ENCODE measurements at places on chromosomes 11 and 22.

DNA sequence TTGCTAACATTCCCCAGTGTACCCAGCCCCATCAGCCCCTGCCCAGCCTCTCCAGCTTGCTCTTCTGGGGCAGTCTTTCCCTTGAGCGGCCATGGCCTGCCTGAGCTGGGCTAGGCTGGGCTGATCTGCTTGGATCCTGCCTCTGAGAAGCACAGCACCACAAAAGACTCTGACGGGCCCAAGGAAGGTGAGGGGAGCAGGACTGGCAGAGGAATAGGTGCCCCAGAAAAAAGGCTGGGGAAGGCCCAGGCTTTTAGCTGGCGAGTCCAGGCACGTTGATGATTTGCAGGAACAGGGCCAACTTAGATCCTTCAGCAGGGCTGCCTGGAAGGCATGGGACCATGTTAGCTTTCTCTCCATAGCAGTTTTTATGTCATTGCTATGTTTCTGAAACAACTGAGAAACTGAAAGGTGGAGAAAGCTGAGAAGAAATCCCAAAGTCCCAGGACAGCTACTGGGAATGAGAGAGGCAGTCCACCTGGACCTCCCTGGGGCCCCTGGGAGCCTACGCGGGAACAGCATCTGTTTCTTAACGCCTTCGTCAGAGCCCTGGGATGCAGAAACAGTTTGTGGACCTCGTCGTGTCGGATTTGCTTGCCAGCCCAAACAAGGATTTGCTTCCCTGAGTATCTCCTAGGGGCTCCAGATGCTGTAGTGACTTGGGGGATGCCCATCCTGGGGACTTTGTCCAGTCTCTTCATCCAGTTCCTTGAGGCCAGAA, 24.4 kb upstream of the FXYD6 start:
- no peak for DNase-seq

DNA sequence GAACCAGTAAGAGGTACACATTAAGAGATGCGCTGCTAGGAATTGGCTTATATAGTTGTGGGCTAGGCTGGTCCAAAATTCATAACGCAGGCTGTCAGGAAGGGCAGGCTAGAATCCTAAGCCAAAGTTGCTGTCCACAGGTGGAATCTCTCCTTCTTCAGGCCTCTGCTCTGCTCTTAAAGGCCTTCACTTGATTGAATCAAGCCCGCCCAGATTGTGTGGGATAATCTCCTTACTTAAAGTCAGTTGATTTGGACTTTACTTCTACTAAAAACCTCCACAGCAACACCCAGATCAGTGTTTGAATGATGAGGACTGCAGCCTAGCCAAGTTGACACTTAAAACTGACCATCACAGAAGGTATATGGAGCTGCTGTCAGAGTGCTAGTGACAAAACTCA, 68.8 kb downstream of the LRRC32 start:
- DNase-seq, result no peak

DNA sequence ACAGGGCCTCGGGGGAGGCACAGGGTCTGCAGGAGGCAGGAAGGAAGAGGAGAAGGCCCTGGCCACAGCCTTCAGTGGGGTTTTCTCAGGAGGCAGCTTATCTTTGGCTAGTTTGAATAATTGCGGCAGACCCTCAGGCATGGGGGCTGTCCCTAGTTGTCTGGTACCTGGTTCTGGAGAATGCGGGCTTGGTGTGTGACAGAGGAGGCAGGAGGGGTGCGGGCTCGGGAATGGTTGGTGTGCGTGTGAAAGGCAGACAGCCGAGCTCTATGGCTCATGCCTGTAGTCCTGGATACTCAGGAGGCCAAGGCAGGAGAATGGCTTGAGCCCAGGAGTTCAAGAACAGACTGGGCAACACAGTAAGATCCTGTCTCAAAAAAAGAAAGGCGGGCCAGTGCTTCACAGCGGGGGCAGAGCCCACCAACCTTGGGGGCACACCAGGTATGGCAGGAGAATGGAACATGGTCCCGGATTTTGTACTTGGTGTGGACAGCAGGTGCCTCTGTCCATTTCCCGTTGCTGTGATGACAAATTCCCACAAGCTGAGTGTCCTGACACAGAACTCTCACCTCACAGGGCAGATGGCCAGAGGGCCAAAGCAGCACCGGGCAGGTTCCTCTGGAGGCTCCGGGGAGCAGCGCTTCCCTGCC, 640.6 kb downstream of the TBC1D22A start:
- DNase-seq, result no peak

DNA sequence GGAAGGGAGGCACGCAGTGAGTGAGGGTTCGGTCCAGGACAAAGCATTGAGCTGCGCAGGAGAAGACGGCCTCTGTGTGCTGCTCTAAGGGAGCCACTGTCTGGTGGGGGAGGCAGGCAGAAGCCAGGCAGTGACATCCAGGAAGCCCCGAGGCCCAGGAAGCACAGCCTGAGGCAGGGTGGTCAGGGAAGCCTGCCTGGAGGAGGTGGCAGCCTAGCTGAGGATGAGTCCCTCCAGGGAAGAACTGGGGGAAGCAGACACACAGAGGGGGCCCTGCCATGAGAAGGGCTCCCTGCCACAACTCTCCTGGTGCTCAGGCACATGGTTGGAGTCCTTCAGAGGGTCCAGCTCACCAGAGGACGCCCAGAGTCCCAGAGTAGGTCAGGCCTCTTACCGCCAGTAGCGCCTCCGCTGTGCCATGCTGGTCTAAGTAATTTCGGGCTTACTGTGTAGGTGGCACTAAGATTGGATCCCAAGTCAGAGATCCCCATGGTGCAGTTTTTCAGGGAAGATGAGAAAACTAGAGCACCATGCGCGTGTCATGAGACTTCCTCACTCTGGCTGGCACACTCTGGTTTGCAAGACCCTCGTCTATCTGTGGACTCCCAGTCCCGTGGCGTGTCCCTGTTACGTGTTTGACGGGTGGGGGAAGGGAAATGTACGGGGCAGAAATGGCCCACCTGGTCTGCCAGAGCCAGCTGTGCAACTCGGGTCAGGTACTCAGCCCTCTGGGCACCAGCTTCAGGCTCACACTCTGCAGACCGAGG, 887.2 kb downstream of the BRD1 start:
- no peak for DNase-seq

DNA sequence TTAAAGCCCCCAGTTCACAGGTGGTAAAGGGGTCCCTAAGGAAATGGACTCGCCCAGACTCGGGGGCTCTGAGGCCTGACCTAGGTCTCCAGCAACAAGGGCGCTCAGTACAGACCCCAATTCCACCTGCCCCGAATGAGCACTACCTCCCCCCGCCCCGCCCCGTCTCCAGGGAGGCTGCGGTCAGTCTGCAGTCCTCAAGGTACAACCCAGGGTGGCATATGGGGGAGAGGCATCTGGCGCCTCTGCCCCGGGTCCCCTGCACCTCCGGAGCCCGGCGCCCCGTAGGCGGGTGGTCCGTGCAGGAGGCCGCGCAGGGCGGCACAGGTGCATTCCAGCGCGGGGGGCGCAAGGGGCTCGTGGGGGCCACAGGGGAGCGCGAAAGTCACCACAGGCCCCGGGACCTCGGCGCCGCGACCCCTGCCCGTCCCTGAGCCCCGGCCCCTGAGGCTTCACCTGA, 361 bp downstream of the CTSD start:
- DNase-seq, result no peak

GRCh38 chr22:40263191-40263590, 83.1 kb upstream of the ADSL start:
- DNase-seq, result no peak

DNA sequence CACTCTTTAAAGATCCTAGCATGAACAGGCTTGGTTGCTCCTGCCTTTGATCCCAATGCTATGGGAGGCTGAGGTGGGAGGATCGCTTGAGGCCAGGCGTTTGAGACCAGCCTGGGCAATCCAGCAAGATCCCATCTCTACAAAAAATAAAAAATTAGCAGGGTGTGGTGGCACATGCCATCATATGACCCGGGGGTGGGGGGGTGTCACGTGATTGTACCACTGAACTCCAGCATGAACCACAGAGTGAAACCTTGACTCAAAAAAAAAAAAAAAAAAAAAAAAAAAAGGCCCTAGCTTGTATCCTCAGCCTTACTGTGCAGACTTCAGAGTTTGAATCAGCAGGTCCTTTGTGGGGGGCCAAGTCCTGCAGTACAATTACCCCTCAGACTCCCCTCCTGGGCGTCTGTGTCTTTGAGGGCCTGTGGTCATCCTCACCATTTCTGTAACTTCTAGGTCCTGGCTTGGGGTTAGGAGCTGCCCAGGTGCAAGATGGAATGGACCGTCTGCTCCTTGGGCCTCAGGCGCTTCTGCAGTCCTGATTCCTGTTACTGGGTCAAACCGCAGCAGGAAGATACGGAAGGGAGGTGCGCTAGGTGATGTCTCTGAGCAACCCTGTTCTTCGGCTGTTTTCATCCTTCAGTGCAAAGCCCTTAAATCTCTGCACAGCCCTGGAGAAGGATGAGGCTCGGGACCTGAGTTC, 208.1 kb downstream of the CTTN start:
- no peak for DNase-seq

GRCh38 chr11:32229576-32230240, 138.8 kb downstream of the RCN1 start:
- no peak for DNase-seq

GRCh38 chr22:31944700-31945442, 536 bp downstream of the YWHAH start:
- peak; percentile 27 for DNase-seq

GRCh38 chr22:43320943-43321900, 21.9 kb downstream of the SCUBE1 start:
- no peak for DNase-seq

DNA sequence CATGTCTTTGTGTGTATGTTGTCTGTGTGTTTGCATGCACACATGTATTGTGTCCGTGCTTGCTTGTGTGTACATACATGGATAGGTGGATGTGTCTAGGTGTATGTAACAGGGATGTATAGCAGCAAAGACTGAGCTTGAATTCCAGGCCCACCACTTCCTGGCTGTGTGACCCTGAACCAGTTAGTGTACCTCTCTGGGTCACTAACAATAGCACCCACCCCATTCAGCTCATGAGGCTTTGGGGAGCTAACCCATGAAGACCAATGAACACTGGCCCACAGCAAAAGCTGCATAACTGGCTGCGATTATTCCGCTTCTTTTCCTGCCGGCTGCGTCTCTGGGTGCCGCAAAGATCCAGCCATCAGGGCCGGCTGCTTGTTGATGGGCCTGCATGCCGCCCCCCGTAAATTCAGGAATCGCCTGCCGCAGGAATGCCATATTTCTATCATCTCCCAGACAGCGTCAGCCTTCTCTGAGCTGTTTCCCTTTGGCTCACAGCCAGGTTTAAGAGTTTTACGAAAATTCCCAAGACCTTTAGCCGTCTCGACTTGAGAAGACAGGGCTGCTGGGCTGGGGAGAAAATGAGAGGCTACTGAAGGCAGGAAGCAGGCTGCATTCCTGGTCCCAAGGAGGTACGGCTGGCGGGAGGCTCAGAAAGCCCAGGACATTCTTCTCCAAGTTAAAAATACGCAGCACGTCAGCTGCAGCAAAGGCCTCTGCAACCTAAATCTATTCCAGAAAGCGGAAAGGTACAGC, 224.6 kb downstream of the MN1 start:
- DNase-seq, result no peak

All from stimulated activated CD8-positive, alpha-beta memory T cell treated with anti-CD3 and anti-CD28 coated beads, Interleukin-2, amount 100 ng/mL, for 48 hours (primary cell).